ENCODE measurements at places on chromosomes 7 and 10.

DNA sequence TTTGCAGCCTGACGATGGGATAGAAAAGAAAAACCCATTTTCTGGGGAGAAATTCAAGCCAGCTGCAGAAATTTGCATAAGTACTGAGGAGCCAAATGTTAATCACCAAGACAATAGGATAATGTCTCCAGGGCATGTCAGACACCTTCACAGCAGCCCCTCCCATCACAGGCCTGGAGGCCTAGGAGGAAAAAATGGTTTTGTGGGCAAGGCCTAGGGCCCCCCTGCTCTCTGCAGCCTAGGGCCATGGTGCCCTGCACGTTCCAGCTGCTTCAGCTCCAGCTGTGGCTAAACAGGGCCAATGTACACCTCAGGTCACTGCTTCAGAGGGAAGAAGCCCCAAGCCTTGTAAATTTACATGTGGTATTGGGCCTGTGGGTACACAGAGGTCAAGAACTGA, 158.2 kb downstream of the VWC2 start:
- no peak for DNase-seq

DNA sequence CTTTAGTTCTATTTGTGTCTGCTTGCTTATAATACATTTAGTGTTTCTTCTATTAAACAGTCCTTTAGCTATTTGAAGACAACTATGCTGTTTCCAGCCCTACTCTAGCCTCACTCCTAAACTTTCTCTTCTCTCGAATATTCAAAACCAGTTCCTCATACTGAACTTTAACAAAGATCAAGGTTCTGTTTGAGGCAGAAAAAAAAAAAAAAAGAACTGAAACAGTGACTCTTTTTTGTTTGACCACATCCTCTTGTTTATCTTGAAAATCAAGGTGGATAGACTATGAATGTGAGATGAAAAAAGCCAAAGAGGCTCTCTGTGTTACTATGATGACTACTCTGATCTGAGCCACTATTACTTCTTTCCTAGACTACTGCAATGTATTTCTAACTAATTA, 154.3 kb downstream of the ZNF365 start:
- no peak for DNase-seq

DNA sequence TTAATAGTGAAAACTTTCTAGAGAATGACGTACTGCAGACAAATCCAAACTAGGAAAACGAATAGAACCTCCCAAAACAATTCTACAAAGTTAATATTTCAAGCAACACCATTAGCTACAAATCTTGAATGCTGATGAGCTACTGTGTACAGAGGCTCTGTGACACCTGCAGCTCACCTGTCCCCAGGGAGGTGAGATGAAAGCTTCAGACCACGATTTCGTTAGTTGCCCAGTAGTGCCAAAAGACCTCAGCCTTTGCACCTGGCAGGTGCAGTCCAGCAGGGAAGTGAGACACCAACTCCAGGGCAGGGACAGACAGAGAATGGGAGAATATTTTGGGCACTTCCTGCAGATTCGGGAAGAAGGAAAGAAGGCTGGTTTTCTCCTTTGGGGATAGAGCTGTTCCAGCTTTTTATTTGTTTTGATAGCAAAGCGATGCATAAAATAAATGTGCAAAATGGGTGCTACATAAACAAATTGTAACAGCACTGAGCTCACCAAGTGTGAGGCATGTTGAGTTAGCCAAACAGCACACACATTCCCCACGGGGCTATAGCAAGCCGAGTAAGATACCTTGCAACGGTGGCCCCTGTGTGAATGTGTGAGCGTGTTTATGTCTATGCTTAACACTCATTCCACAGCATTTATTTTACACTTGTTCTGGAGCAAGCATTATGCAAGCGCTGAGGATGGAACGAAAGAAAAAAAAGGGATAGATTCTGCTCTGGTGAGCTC, 1024.8 kb upstream of the AUTS2 start:
- DNase-seq: no peak

- no peak for DNase-seq
Observed at GRCh38 chr7:81774551-81774950, 4.7 kb upstream of the HGF start.

DNA sequence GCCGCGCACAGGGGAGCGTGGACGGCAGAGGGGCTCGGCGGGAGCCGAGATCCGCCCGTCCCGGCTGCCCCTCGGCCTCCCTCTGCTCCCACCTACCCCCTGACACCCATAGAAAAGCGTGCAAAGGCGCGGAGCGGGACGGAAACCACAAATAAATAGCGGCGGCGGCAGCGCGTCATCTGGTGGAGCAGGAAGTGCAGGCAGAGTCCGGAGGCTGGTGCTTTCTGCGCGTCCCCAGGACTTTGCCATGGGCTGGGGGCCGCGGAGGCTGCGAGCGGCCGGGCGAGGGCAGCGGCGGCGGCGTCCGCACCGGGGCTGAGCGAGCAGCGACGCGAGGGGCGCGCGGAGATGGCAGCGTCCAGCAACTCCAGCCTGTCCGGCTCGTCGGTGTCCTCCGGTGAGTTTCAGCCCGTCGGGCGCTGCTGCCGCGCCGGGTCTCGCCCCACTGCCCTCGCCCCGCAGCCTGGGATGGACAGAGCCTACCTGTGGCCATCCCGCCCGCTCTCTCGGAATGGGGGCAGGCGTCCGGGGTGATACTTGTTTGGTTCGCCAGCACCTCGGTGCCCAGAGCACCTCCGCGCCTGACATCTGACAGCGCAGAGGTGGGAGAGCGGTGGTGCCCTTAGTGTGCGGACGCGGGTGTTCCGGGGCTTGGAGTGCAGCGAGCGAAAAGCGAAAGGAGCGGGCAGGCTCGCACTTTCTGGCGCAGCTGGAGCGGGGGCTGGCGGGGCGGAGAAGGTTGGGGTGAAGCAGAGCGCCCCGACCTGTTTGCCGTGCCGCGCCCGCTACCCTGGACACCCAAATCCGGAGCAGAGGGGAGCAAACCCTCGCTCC, at the start of gene CHN2:
Gene CHN2 (plus strand): TSS at position 182 of the 834 bp plus-strand sequence.
- peak; percentile 11 for DNase-seq
